ENCODE measurements at places on chromosomes 5 and 9.
A peak's percentile ranks its signal among the peaks of the same experiment; 100 is the strongest.

- DNase-seq: no peak
Measured at GRCh38 chr5:93406971-93407401, 174.0 kb downstream of the NR2F1-AS1 start.

DNA sequence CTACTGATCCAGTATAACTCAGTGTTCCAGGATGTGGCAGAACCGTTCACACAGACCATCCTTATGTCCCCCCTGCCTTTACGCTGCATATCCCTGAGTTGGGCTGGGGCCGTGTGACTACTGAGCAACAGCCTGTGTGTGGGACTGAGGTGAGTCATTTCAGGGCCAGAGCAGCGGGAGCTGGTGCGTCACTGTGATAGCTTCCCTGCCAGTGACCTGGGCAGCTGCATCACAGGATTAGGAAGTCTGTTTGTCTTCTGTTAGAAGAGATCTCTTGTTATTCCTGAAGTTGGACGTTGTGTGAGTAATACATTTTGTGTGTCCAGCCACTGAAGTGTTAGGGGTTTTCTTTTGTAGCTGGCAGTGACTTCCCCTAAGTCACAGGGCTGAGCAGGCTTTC is 35.6 kb downstream of the TPPP start:
- no peak for DNase-seq

GRCh38 chr5:86968301-86968753 is 299.4 kb upstream of the RASA1 start:
- DNase-seq: no peak

DNA sequence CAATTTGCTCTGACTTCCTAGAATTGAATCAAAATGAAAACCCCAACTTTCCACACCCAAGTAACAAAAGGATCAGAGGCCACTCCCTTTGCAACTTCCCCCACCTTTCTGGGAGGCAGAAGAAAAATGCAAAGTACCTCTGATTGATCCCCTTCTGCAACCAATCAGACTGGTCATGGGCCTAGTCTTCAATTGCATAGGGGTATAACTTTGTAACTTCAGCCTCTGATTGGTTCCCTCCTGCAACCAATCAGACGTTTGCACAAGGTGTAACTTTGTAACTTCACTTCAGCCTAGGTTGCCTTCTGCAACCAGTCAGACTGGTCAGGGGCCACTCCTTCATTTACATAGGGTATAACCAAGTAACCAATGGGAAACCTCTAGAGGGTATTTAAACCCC is 38.3 kb upstream of the CNOT6 start:
- no peak for DNase-seq

GRCh38 chr9:75889577-75889976 is 896 bp upstream of the PCSK5 start:
- DNase-seq: no peak

DNA sequence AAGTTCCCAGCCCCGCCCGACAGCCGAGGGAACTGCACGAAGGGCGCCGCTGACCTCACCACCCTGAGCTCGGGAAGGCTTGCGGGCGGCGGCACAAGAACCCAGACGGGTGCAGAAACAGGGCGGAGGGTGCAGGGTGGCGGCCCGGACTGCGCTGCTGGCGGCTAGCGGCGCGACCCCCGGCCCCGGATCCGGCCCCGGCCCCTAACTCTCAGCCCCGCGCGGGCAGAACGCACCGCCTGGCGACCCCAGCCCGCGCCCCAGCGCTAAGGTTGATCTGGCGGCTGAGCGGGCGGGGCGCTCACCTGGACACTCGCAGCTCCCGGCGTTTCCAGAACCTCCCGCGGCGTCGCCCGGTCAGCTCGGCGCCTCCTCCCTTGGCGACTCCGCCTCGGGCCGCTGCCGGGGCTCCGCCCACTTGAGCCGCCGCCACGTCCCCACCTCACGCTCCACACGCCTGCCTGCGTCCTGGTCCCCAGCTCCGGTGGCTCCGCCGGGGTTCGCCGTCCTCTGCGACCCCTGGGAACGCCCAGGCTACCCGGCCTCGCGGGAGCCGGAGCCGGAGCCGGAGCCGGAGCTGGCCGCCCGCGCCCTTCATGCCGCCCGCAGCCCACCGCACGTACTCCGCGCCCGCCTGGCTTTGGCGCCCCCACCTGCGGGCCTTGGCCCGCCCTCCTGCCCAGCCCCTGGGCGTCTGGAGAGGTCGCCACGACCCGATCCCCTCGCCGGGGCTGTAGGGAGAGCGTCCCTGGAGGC is at the start of gene P4HA2:
Gene P4HA2 (minus strand): TSS at position 369 of the 756 bp plus-strand sequence. CDS start 9,227 bp downstream, outside the sequence.
- peak; percentile 11 for DNase-seq

DNA sequence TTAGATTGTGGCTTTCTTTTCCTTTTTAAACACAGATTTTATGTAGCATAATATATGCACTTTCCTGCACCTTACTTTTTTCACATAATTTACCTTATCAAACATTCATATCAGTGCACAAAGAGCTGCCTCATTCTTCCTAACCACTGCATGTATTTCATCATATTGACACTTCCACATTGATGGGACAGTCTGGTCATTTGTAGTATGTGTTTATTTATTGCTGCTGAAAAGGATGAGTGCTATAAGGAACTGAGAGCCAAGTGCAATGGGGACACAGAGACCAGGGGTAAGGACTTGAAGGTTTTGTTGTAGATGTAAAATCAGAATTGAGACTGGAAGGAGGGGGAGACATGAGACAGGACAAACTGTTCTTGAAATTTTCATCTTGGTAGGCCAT is 193.8 kb downstream of the SMARCA2 start:
- no peak for DNase-seq

GRCh38 chr5:169012450-169012849 is 288.5 kb downstream of the SLIT3 start:
- DNase-seq: no peak

- no peak for DNase-seq
Measured at GRCh38 chr9:23663536-23663935, 162.5 kb downstream of the ELAVL2 start.

DNA sequence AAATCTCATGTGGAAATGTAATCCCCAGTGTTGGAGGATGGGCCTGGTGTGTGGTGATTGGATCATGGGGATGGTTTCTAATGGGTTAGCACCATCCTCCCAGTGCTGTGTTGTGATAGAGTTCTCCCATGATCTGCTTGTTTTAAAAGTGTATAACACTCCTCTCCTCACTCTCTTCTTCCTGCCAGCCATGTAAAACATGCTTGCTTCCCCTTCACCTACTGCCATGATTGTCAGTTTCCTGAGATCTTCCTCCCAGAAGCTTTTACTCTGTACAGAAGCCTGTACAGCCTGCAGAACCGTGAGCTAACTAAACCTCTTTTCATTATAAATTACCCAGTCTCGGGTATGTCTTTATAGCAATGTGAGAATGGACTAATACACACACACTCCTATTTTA is 499.1 kb downstream of the RASEF start:
- DNase-seq: no peak

DNA sequence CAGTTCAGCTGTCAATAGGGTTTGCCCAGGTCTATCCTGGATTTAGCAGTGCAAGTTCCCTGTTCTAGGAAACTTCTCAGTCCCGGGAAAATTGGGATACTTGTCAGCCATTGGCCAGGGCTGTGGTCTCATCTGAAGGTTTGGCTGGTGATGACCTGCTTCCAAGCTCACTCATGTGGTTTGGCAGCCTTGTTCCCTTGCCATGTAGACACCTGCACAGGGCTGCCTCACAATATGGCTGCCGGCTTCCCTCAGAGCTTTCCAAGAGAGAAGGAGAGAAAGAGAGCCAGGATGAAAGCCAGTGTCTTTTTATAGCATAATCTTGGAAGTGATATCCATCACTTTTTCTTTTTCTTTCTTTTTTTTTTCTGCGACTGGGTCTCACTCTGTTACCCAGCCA is 37.7 kb upstream of the HMCN2 start:
- DNase-seq: no peak

DNA sequence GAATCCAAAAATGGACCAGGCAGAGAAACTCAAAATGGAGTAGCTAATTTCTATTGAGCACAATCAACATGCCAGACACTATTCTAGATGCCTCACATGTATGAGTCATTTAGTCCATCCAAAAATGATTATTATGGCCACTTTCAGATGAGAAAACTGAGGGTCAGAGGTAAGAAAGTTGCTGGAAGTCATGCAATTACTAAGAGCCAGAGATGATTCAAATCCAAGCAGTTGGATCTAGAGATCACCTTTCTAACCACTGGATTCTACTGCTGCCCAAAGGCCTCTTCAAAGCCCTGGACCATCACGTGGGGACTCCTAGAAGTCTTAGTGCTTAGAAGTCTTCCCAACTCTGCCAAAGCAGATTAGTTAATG is 51.8 kb upstream of the HMHB1 start:
- DNase-seq: no peak

DNA sequence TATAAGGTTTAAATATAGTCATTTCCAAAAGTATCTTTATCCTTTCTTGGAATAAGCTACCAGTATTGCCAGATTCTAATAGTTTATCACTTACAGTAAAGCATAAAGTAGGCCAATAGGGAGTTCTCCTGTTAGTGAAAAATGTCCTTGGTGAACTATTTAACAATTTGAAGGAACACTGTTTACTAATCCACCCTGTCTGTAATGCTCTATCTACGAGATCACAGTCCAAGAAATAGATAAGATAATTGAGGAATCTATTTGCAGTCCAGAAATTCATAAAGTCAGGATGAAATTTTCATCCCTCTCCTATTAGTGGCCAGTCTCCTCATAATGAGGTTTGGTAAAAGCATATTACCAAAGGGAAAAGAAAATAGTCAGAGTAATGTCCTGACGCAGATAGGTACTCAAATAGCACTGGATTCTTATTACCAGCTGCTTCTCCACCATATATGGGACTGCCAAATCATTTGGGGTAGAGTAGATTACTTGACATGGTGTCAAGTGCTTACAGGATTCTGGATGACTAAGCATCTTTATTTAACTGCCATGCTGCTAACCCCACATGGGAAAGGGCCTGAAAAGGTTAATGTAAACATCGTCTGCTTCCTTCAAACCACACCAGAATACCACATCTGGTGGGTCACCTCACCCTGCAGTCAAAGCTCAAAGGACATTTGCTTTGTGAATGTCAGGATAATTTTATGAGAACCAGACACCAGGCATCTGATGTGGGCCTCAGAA is 808.1 kb downstream of the EFNA5 start:
- no peak for DNase-seq

- peak; percentile 40 for DNase-seq
Measured at GRCh38 chr5:141420855-141421488, at the start of gene PCDHGA11. Gene PCDHGA11, plus strand, starts transcription at chr5:141421051. Its CDS starts 177 bp downstream, at chr5:141421228.

DNA sequence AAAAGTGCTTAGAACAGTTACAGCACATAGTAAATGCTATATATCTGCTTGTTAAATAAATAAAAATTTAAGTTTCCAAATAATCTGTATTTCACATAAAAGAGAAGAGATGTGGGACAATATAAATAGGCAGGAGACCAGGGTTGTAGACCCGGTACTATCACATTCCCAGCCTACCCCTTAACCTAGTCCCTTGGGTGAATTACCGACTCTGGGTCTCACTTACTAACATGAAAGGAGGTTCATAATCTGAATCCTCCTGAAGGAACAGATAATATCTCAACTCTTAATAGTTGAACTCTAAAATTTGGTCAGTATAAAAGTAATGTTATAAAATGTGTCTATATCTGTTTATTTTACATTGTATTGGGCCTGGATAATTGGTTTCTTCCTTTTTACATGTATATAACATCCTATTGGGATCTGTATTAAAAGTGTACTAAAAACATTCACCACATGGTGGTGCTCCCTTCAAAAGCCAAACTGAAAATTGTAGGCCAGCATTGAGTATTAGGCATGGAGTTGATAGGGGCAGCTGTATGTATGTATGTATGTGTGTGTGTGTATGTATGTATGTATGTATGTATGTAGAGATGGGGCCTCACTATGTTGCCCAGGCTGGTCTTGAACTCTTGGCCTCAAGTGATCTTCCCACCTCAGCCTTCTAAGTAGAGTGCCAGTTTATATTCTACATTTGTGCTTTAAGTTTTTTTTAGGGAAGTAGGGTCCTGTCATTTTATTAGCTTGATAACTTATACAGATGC is 64.2 kb upstream of the ABL1 start:
- DNase-seq: no peak

- no peak for DNase-seq
Measured at GRCh38 chr5:56460195-56460546, 227.0 kb upstream of the ANKRD55 start.

DNA sequence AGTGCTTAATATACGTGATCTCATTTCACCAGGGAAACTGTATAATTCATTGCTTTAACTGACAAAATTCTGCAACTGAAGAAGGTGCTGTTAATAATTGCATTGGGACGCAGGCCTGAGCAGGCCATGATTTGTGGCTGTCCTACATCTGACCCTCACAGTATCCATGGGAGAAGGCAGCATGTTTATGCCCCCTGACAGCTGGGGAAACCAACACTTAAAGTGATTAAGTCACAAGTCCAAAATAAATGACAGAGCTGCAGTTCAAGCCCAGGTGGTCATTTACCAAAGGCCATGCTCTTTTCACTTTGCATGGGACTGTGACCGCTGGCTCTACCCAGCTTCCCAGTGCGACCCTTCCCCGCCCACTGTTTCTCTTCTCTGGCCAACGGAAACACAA is 30.5 kb upstream of the KCNMB1 start:
- DNase-seq: no peak

GRCh38 chr9:113536483-113537228 is 73.1 kb downstream of the RGS3 start:
- DNase-seq: no peak

- DNase-seq: no peak
Measured at GRCh38 chr5:176816043-176816745, 5.8 kb downstream of the UNC5A start.

DNA sequence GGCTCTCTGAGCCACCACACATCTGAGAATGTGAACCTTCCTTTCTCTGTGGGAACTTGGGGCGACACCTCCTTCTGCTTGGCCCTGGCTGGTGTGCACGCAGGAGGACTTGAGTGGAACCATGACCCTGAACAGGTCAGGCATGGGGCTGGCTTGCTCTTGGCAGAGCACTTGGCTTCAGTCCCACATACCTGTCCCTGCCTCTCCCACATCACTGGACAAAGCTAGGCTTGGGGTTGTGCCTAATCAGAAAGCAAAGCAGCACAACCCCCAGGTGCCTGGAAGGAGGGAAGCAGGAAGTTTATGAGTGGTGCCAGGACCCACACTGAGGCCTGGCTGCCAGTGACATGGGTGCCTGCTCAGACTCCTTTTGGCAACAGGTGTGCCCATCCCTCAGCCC is 13.2 kb downstream of the GADD45G start:
- no peak for DNase-seq

GRCh38 chr9:32706004-32706724 is 70.7 kb upstream of the TAF1L start:
- DNase-seq: no peak

DNA sequence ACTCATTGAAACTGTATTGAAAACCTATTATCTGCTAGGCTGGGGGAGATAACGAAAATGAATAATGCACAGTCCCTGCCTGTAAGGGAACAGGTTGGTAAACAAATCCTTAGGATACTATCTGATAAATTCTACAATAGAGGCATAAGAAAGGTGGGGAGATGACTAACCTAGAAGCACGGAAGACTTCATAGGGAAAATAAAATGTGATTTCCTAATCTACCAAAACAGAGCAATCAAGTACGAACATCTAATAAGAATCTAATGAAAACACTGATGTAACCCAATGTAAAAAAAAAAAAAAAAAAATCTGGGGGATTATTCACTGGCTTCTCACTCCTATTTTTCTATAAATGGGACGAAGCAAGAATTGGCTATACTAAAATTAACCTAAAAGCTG is 124.4 kb downstream of the SLF1 start:
- DNase-seq: no peak

All from activated CD4-positive, alpha-beta T cell treated with anti-CD3 and anti-CD28 coated beads, Interleukin-2, amount 50 U/mL, for 24 hours (primary cell).